ENCODE measurements at places on chromosomes 7 and 10. TPM values are rescaled to one million over a fixed set of nuclear protein-coding genes. Genes with fewer than 3 reads are reported as not detected.

The TMEM196 gene
- total RNA-seq = not detected

The SUN3 gene
- total RNA-seq = not detected

The CFAP69 gene
- 0.25 TPM for total RNA-seq

The ACBD7 gene
- 0.72 TPM for total RNA-seq

GRCh38 chr10:3136763-3137611, 35.6 kb downstream of the PITRM1 start:
- DNase-seq = no peak

DNA sequence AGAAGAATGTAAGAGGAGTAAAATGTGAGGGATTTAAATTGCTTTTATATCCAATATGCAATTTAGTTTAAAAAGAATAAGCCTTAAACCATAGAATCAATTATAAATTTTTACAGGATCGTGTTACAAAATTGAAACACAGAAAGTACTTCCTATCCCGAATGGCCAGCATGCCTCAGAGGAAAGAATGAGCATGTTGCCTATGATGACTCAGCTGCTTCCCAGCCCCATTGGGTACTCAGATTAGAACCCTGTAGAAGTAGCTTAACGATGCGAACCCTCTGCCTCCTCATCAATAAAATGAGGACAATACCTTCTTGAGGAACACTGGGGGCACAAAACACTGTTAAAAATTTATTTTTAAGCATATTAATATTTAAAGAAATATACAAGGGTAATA, 113.4 kb upstream of the CDK1 start:
- no peak for DNase-seq

GRCh38 chr10:133324198-133324792, 12.4 kb downstream of the CALY start:
- peak; percentile 73 for DNase-seq

GRCh38 chr7:148367731-148368475, 222.7 kb upstream of the C7orf33 start:
- DNase-seq = no peak

Data from activated naive CD4-positive, alpha-beta T cell treated with anti-CD3 and anti-CD28 coated beads for 36 hours (primary cell).